ENCODE measurements at places on chromosomes 1 and 21.
A peak's percentile ranks its signal among the peaks of the same experiment; 100 is the strongest.

- DNase-seq, result no peak
Measured at GRCh38 chr1:200922406-200922805, 27.7 kb downstream of the INAVA start.

GRCh38 chr1:68383092-68383491 lies 66.7 kb downstream of the RPE65 start:
- DNase-seq, result no peak

GRCh38 chr21:15742052-15742670 lies 12.4 kb downstream of the USP25 start:
- no peak for DNase-seq

GRCh38 chr21:34215501-34215900 lies 142.1 kb downstream of the MRPS6 start:
- no peak for DNase-seq

DNA sequence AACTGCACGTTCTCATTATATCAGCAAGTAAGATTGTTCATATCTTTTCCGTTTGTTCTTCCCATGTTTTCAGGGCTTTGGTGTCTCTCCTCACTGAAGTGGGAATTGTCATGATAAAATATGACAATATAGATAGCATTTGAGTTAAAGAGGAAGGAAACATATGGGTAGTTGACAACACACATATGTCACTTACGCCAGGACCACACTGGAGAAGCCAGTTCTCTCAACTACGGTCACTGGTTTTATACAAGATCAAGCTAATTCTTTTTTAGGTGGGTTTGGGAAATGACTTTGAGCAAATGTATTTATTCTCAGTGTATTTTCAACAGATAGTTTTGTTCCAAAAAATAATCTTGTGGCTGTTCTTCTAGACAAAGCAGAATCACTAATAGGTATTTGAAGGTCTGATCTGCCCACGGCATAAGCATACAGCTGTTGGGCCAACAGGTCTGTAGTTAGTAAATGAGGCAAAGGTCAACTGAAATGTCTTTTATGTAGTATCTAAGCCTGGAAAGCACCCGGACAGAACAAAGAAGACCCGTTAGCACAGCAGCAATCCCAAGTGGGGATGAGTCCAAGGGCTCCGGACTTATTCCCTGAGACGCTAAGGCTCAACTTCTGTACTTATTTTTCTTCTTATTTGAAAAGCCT lies 433.6 kb upstream of the ZP4 start:
- no peak for DNase-seq

DNA sequence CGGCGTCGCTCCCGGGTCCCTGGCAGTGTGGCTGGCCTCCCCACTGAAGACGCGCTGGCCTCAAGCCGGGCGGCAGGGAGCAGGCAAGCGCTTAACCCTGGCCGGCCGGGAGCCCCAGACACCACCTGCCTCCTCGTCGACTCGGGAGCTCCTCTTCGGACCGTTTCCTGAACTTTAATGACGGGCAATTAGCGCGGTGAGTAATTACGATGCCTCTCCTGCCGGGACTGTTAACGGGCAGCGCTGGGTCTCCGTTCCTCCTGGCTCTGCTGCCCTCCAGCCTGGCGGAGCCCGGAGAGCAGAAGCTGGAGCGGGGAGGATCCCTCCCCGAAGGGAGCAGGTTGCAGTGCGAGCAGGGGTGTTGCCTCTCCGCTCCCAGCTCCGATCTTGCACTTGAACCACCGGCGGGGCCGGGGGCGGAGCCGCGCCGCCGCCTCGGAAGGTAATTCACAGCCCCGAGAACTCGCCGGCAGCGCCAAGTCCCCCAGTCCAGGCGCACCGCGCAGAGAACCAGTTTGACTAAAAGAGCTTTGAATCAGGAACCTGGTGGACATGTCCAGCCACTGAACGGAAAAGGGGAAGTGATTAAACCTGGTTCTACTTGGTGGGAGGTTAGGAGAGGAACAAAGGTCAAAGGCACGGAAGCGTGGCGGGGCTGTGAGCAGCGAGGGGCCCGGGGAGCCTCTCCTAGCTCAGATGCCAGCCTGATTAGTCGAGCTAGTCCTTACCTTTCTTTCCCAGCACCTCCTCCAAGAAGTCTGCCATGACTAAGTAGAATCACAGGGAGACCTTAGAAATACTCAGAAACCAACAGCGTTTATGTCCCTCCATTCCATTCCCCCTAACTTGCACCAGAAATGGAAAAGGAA lies 18.3 kb upstream of the PLEKHA6 start:
- DNase-seq, result peak; percentile 68

DNA sequence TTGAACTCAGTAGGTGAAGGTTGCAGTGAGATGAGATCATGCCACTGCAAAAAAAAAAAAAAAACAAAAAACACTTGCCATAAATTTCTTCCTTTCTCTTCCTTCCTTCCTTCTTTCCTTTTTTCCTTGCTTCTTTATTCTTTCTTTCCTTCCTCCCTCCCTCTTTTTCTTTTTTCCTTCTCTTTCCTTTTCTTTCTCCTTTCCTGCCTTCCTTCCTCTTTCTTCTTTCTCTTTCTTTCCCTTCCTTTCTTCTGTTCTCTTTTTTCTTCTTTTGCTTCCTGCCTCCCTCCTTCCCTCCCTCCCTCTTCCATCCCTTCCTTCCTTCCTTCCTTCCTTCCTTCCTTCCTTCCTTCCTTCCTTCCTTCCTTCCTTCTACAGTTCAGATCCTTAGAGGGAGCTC lies 71.2 kb downstream of the LYPLAL1 start:
- DNase-seq, result no peak

DNA sequence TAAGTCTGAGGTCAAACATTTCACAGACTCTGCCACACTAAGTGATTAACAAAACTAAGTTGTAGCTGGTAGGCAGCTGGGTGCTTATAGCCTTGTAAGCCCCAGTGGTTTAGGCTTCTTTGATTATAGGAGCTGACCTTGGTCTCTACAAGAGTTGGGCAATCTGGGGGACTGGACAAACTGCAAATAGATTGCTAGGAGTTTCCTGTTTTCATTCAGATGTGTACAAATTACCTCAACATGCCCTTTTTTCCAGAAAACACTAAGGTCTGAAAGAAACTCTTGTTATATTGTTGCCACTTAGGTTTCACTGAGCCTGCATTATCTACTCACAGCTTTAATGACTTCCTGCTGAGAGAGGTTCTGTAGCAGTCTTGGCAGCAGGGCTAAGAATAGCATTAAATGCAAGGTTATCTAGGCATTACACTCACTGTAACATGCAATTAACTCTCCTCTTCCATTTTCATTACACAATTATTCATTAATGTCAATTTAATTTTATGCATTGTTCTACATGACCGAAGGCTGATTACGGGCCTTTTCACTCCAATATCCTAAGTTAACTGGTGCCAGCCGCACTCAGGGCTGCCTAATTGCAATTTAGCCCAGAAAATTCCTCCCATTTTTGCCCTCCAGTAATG lies 314.0 kb downstream of the LMO4 start:
- no peak for DNase-seq

GRCh38 chr1:84998642-84999280 lies 1.8 kb upstream of the MCOLN2 start:
- peak; percentile 49 for DNase-seq

DNA sequence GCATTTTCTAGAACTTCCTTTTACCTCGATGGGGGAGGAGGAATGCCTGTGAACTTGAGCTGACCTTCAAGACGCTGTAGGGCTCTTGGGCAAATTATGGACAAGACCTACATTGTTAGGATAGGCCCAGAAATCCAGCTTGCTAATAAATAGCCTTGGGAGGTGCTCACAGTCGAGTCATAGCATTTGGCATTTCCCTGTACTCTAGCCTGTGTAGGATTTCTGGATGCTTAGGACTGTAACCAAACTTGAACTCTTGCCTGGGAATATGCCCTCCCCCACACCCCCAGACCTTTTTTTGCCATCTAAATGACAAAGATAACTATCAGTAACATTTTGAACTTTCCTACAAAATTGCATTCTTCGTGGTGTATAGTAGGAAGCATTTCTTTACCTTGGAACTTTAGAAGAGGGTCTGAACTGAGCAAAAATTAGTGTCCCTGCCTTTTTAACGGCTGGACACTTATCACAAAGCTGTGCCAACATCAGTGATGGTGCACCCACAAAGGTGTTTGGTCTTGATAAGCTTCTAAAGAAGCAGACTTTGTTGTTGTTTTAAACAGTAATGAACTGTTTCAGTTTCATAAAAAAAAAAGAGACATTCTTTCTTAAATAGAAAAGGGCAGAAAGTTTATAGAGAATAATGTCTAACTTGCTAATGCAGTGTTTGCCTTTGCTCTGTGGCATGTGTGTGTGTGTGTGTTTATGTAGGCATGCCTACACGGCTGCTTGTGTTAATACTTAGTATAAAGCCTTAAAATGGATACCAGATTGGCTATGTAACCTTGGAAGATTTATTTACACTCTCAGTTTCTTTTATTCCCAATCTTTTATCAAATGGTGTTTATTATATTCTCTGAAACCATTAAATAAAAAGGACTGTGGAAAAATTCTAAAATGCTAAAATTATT lies 88.2 kb downstream of the NFIA start:
- DNase-seq, result no peak

GRCh38 chr1:11541956-11542355 lies 63.0 kb downstream of the DISP3 start:
- DNase-seq, result no peak

DNA sequence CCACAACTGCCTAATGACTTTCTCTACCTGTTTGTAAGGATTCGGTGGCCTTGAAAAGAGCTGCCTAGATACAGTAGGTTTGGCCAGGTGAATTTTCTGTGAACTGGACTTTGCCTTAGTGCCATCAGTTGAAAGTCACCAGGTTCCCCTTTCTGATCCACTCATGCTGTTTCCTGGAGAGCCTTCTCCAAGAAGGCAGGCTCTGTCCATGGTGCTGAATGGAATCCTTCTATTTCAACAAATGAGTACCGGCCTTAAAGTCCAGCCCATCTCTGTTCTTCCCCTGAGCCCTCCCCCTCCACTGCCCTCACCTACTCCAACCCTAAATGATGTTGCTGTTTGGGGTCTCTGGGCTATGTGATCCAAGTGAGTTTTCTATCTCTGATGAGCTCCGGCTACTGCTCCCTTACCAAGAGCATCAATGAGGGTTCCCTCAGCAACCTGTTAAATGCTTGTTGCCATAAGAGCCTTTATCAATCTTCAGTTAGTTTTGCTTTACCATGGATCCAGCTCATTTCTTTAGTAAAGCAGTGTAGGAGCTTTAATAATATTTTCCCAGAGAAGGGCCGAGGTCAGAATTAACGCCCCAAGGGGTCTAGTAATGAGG lies 500.4 kb downstream of the PTPRU start:
- no peak for DNase-seq

- DNase-seq, result peak; percentile 56
Measured at GRCh38 chr1:22077728-22078127, 25.2 kb downstream of the CDC42 start.

DNA sequence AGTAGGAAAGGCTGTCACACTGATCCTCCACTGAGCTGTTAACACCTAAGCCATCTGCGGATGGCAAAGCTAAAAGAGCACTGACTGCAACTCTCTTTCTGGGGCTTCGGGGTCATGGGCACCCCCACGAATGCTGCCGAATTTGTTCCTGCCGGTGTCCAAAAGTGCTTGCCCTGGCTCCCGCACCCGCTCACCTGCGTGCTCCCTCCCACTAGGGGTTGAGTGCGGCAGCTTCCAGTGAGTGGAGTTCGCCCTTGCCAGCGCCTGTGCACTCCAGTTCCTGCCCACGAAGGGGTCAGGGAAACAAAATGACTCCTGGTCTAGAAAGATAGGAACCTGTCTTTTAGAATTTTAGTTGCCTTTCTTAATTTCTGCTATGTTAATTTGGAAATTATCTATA lies 78.7 kb downstream of the IFI44 start:
- no peak for DNase-seq

Measured in HAP-1 (cell line).